CD4-positive, alpha-beta T cell treated with Interleukin-15 for 4 hours (primary cell): ENCODE measurements at places on chromosomes 7 and 10.

DNA sequence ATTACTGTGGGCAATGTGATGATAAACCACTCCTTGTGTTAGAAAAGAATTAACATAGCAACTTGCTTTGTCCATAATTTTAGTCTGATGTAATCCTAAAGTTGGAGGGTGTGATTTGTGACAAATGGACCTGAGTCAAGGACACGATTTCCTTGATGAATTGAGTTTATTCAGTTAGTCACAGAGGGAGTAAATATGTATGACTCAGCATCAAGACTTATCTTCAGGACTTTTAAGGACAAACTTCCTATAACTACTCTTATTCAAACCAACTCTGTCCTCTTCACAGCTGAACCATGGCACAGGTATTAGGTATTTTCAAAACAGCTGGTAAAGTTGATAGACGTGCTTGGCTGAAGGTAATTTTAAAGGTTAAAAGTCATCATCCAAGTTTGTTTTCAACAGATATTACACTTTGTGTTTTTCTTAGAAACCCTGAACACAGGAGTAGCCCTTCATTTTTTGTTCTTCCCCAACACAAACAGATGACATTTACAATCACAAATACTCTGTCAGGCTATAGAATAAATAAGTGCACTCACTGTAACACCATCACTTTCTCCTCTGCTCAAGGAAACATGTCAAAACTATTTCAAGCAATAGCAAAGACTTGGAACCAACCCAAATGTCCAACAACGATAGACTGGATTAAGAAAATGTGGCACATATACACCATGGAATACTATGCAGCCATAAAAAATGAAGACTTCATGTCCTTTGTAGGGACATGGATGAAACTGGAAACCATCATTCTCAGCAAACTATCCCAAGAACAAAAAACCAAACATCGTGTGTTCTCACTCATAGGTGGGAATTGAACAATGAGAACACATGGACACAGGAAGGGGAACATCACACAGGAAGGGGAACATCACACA is 54.5 kb downstream of the COA1 start:
- no peak for DNase-seq

- no peak for DNase-seq
Observed at GRCh38 chr7:29500719-29501118, 62.9 kb upstream of the PRR15 start.

GRCh38 chr10:6200734-6201515 is 1.8 kb upstream of the PFKFB3 start:
- no peak for DNase-seq

DNA sequence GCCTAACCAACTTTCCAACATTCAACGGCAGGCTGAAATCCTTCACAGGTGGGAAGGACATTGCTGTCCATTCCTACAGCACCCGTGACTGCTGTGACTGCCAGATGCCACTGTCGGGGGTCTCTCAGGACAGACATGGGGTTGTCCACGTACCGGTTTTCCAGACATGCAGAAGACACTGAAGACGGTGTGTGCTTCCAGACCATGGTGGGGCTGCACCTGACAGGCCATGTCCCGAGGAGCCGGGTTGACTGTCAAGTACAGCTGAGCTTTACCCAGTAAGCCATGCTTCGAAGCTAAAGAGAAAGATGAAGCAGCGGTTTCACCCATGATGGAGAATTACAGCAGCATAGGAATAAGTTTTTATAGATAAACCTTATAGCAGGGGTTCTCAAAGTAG is 70.9 kb downstream of the PKD1L1 start:
- no peak for DNase-seq

DNA sequence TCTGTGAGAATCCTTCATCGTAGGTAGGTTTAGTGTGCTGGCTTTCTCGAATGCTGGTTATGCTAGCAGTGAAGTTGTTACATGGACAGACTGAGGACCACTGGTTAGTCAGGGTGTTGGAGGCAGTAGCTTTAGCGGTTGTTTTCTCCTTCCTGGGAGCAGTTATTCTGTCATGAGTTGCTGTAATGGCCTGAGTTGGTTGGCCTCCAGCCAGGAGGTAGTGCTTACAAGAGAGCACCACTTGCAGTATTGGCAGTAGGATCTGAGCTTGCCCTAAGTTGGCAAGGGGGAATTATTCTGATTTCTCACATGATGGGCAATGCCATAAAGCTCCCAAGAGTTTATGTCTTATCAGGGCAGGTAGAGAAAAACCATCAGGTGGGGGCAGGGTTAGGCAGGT is 58.0 kb downstream of the IPMK start:
- DNase-seq, result no peak

DNA sequence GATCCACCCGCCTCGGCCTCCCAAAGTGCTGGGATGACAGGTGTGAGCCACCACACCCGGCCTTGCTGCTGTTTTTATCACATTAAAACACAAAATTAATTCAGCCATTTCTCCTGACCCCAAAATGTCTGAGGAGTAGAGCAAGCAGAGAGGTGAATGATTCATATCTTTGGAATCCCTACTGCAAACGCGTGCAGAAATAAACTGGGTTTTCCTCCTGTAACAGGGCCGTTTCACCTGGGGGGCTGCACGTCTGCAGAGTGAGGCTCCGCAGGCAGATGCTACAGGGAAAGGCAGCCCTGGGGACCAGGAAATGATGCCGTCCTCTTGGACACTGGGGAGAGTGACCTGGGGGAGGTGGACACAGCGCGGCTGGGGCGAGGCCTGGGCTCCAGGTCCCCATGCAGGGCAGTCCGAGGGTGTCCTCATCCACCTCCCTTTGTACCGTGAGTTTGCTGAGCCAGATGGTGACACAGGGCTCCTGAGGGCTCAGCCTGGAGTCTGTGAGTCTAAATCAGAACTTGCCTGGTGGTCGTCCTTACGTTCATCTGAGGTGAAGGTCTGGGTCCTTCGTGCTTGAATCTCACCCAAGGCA is 41.9 kb downstream of the PDGFA start:
- no peak for DNase-seq

DNA sequence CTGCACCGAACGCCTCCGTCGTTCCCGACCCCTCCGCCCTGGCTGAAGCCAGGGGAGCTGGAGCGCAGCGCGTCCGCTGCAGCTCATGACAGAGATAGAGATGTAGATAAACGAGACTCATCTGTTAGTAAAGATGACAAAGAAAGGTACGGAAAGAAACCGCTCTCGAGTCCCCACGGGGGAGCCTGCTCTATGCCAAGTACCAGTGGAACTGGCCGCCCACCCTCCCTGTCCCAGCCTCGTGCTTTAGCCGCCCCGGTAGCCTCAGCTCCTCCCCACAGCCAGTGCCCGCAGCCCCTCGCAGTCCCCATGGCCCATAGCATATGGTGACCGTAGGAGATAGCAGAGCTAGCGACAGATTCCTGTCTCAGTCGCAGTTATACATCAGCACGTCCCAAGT is 344.7 kb upstream of the GALNT17 start:
- no peak for DNase-seq

GRCh38 chr10:4778761-4779160 is 47.2 kb upstream of the AKR1E2 start:
- no peak for DNase-seq
